HTR-8/SVneo (cell line): ENCODE measurements at places on chromosomes 2 and 18.

GRCh38 chr18:64090876-64091275 lies 58.0 kb downstream of the LINC00305 start:
- no peak for DNase-seq

- DNase-seq: peak; percentile 48
These were observed 113.6 kb downstream of the MCFD2 start for GRCh38 chr2:46801731-46802664.

DNA sequence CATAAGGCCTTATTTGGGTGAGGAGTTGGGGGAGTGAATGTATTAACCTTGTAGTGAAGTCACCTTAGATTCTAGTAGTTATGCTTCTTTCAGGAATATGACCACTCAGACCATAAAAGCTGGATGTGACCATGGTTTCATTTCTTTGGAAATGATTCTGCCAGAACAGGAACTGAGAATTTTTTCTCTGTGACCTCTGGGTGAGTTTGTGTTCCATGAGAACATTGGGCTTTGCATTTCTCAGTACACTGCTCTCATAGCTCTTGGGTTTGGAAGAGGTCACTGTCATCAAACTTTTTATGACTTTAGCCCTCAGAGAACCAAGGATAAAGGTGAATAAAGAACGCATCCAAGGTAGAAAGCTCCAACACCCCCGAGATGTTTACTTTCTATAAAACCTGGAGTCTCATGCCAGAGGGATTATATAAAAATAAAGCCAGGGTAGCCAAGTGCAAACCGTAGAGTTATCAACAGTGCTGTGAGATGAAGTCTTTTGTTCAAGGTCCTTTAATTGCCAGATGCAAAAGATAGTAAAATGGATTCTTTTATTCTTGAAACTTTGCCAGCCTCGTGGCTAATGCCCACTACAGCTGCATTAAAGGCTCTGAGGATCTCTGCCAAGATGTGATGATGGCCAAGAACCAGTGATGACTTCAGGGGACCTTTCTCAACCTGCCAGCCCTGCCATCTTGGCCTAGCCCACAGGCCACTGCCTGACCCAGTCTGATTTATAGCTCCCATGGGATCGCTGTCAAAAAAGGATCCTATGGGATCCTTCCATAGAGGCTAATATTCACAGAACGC lies 27.8 kb upstream of the MAT2A start:
- no peak for DNase-seq

DNA sequence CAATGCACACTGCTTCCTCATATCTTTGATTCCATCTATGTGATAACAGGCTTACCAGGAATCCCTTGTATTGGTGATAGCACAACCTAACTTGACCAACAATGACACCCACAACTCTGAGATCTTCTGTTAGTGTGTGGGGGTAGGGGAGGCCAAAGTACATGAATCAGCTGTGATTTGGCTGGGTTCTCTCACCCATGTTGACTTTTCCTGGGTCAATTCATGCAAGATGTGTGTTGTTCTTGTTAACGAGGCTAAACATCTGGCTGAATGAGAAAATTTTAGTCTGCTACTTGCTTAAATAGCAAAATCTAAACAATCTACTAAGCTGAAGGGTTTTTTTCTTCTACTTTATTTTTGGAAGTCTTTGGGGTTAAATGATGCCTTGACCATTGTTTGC lies 341.2 kb upstream of the SLC14A2 start:
- no peak for DNase-seq

DNA sequence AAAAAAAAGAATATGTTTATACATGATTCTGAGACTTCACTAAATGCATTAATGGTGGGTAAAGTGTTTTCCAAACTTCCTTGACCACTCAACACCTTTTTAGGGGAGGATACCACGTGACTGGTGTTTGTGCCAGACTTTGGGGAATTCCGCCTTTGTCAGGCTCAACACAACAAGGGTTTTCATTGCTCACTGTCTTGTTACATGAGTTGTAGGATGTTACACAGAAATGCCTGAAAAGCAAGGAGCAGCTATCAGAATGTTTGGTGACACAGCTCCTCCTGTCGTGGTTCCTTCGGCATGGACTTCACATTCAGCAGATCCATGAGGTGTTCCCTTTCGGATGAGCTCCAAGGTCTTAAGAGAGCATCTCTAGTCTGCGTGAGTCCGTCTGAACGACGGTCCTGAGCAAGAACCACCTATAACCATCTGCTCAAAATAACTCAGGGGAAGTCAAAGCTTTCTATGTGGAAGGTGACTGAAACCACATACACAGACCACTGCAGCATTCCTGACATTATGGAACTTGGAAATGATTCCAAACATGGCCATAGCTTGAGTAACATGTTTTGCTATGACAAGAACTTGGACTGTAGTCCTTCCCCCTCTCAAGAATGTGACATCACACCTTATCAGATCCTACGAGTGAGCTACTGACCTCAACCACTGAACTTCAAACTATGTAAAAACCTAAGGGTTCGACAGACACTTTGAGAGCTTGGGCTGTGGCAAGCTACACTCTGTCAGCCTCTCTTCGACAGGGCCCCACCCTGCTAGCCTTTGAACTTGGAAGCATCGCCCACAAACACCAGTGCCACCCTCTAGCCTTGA lies 57.5 kb downstream of the MCFD2 start:
- DNase-seq: no peak

DNA sequence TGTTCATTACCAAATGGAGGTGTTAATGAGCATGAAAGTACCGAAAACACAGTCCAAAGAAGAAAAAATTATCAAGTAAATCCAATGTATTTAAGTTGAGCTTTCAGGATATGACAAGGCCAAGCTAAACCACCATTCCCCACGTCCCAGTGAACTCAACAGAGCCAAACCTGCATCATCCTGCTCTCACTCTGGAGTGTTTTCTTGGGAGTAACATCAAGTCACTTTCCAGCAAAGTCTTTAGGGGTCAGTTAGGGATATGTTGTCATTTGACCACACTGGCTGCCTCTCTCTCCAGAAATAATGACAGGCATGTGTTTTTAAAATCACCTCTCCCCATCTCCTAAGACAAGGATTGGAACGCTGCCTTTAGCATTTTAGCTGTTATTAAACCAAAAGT lies 140.5 kb downstream of the SRBD1 start:
- DNase-seq: no peak

DNA sequence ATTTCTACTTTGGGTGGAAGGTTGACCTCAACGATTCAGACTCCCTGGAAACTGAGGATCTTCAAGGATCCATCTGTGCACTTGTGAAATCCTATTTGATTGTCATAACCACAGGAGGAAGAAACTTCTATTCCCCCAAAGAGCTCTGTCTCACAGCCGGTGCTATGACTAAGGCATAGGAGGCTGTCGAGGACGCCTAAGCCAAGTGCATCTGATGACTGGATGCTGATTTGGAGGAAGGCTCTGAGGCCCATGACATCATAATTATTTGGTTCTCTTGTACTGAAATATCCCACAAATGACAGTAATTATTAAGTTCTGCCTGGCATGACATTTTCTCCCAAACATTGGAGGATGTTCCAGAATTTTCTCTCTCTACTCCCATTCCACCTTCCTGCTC lies 13.8 kb upstream of the KCNF1 start:
- no peak for DNase-seq

- no peak for DNase-seq
These were observed 95.3 kb upstream of the B3GNT7 start for GRCh38 chr2:231300020-231300721.

DNA sequence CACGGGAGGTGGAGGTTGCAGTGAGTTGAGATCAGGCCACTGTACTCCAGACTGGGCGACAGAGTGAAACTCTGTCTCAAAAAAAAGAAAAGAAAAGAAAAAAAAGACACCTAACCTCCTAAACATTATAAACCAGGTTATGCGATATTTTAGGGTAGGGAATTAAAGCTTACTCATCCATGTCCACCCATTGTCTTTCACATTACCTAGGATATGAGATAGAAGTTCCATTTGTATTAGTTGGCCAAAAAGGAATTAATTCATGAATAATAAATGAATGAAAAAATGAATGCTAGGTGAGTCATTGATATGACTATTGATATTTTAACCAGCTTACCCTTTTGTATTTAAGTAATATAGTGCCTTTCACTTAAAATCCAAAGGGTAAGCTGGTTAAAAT lies 132.9 kb downstream of the FAM161A start:
- DNase-seq: no peak

- DNase-seq: no peak
These were observed 104.8 kb upstream of the FN1 start for GRCh38 chr2:215540658-215541057.

- no peak for DNase-seq
These were observed 144.2 kb downstream of the TCF4 start for GRCh38 chr18:55443776-55444175.

GRCh38 chr2:49714454-49714853 lies 560.1 kb upstream of the FSHR start:
- DNase-seq: no peak
